ENCODE measurements at places on chromosomes 7 and 10.

DNA sequence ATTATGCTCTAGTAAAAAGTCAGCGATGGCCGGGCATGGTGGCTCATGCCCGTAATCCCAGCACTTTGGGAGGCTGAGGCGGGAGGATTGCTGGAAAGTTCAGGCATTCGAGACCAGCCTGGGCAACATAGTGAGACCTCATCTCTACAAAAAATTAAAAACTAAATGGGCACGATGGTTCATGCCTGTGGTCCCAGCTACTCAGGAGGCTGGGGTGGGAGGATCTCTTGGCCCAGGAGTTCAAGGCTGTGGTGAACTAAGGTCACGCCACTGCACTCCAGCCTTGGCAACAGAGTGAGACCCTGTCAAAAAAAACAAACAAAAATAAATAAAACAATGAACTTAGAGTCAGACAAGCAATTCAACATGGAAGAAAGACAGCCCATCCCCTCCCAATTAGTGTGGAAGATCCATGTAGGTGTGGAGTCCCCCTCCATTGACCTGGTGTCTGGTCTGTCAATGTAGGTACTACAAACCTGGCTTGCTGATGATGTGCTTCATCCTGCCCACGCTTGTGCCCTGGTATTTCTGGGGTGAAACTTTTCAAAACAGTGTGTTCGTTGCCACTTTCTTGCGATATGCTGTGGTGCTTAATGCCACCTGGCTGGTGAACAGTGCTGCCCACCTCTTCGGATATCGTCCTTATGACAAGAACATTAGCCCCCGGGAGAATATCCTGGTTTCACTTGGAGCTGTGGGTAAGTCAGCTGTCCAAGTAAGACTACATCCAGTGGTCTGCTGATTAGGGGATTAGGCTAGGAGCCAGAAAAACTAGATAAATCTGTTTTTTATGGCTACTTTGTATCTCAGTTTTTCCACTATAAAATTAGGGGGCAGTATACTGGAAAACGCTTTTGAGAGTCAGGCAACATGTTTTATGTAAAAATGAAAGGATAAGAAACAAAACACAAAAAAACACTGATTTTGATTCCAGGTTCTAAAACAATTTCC, 9.3 kb downstream of the SCD start:
- DNase-seq, result no peak

DNA sequence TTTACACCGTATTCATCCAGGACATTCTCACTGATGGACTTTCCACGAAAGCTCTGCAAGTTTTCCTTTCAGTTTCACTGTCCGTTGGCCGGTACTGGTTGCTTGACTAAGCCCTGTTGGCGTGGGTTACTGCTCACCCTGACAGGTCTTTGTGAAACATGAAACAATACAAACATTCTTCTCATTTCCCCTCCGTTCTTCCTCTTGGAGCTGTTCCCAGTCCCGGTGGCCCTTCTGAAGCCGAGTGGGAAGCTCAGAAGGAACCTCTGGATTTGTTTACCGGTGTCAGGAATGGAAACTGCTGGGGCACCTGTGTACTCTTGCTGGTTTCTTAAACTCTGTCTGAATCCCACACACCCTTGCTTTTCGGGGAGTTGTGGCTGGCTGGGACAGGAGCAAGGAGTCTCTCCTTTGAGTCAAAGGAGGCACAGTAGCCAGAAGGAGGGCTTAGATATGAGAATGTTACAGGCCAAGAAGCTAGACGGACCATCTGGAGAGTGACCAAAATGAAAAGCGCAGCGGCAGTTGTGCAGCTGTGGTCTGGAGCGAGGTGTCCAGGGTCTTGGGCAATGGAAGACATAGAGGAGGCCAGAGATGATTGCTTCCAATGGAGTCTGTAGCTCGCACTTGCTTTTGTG, 45.7 kb downstream of the LYZL2 start:
- DNase-seq, result no peak

GRCh38 chr10:75406462-75407223, 5.1 kb upstream of the ZNF503 start:
- no peak for DNase-seq

DNA sequence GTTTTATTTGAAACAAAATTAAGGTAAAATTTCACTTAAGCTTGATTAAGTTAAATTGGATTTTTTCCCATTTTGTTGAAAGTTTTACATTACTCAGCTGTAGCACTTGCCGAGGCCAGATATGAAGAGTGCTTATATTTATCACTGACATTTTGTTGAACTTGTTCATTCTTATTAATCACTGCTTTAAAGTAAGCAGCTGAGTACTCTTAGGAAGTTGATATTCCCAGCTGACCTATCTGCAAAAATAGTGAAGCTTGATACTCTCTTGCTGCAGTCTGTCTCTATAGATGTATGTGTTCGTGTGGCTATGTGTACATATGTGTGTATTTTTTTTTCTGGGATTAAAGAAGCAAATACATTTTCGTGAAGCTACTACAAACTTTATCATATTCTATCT, 150.0 kb downstream of the SKAP2 start:
- DNase-seq, result no peak

- DNase-seq, result no peak
Observed at GRCh38 chr10:17792991-17793390, 16.2 kb upstream of the MRC1 start.
